ENCODE measurements at places on chromosomes 2 and 18.

DNA sequence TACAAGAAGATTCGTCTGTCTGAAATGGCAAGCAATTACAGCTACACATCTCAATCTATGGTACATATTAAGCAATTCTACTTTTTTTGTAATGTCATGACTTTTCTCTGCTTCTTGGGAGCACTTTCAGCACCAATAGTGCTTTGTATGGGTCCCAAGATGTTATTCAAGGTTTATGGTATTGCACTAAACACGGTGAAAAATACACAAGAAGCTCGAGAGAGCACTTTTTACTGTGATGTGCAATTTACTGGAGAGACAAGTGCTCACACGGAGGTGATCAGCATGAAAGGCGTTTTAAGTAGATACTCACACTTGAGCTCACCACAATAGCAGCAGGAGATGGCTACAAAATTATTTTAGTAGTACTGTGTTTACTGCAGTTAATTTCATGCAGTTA, 783.6 kb downstream of the CBLN2 start:
- DNase-seq, result no peak

DNA sequence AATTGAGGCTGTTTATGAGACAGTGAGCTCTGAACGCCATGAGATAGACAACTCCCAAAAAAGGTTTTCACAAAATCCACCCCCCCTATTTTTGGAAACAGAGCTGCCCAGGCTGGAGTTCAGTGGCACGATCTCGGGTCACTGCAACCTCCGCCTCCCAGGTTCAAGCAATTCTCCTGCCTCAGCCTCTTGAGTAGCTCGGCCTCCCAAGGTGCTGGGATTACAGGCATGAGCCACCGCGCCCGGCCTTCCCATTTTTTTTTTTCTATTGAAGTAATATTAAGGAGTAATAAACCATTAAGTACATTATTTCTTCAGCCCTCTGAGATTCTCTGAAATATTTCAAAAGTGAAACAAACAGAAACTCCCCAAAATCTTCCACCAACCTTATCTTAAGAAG, 252.8 kb upstream of the NETO1 start:
- DNase-seq, result no peak

GRCh38 chr18:39191931-39192330, 1626.3 kb upstream of the CELF4 start:
- DNase-seq, result no peak

- DNase-seq, result no peak
These were observed 2.2 kb downstream of the NT5DC4 start for GRCh38 chr2:112722816-112723546.

DNA sequence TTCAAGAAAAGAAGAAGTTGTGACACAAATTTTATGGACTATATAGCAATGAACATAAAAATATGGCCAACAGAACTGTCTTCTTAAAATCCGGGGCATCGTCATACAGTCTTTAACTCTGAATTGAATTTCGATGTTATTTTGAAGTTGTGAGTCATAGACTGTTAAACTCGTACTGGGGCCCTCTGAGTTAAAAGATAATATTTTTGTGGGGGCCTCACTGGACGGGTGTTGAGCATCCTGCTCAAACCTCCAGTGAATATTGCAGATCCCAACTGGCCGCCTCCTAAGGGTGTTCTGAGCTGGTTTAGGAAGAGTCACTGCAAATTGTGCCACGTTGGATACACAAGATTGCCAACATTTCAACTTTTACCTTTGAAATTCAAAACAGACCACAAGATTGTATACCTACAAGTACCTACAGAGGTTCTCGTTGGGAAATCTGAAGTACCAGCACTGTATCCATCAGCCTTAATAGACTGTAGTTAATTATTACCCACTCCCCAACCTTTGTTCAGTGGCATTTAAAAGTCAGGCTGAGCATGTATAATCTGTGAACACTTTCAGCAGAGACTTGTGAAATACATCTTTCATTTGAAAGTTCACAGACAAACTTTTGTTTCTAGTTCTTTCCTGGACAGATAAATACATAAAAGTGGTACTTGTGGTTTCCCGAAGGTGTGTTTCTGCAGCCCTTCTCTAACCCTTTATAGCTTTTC, 27.8 kb downstream of the KLHL23 start:
- no peak for DNase-seq

DNA sequence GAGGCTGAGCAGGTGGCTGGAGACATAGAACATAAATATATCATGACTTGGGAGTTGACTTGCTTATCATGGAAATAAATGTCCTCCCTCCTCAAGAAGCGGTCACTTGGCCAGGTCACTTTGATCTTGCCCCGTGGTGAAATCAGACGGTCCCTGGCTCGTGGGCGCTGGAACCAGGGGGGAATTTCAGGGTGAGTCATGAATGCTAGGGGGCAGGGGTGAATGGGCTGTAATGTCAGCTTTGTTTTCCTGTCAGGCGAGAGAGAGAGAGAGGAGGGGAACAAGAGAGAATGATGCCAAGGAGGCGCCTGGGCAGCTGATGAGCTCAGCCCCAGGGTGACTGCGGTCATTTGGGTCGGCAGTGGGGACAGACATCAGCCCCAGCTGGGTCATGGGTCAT, 47.7 kb downstream of the RRM2 start:
- no peak for DNase-seq

DNA sequence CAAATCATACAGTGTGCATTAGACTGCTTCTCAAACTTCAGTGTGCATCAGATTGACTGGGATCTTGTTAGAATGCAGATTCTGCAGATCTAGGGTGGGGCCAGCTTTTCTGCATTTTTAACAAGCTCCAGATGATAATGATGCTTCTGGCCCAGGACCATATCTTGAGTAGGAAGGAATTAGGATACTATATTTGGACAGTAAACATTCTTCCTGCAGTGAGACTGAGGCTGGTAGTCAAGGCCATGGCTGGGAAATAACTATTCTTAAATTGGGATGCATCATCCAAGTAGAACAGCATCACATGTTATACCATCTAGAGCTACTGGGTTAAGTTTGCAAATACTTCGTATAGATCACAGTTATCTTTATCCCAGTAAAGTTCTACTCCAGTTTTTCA, 28.4 kb upstream of the ARMC9 start:
- no peak for DNase-seq

DNA sequence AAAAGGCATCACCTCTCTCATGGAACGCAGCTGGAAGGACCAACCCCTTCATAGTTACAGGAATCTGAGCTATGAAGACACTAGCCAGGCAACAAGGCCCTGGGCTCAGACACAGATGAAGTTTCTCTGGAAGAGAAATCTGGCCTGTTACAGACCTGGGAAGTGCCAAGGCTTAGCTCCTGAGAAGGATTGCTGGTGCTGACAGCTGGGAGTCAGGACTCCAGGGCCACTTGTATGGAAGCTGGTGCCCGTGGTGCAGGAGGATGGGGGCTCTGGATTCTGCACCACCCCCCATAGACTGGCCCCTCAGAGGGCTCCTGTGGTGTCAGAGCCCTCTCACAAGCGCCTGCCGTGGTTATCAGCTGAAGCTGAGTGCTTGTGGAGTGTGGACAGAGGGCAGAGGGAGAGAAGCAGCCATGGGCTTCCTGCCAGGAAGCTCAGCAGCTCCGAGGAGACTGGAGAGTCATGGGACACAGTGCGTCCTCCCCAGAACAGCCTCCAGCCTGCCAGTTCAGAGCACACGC, 87.3 kb upstream of the LCLAT1 start:
- no peak for DNase-seq

- DNase-seq, result no peak
These were observed 67.5 kb upstream of the SCG2 start for GRCh38 chr2:223669453-223670225.

- no peak for DNase-seq
These were observed 30.6 kb downstream of the ITGB6 start for GRCh38 chr2:160169471-160169870.

DNA sequence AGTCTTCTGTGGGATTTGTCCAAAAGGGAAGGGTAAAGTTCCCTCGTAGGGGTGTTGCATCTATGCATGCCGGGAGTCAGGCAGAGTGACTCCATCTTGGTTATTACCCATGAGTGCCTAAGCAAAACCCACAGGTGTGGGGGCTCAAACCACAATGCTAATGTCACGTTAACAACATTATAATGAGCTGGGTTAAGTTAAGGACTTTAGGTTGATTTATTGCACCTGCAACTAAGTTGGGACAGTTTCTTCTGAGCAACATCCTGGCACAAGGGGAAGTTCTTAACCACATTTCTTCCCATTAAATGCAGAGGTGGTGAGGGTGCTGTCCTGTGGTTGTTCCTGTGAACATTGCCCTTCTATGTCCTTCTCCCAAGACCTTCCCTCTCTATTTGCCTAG, 1596.8 kb upstream of the SLC39A10 start:
- no peak for DNase-seq

- DNase-seq, result no peak
These were observed 147.2 kb upstream of the HNMT start for GRCh38 chr2:137817058-137817457.

DNA sequence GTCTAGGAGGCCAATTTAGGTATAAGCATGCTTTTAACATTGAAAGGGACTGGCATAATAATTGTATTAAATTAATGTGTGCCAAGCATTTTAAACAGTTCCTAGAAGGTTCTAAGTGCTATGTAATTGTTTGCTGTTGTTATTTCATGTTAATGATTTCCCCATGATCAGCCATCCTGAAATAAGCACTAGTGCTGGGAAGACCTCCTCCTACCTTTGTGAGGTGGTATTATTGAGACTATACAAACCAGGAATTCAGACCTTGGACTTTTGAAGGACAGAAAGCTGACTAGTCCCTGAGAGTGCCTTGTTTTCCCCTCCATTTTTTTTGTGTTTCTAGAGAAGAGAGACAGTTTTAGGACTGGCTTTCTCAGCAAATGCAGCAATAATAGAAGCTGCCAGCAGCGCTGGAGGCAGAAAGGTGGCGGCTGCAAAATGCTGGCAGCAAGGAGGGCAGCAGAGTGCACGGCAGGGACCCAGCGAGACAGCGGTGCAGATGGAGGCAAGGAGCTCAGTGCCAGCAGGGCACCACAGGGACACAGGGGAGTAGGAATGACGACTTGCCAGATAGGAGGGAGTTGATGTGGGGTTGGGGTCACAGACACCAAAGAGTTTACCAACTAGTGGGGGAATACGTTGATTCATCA, 25.3 kb downstream of the NABP1 start:
- no peak for DNase-seq

GRCh38 chr2:9206991-9207640, 504 bp downstream of the ASAP2 start:
- DNase-seq, result no peak

- DNase-seq, result no peak
These were observed 127.2 kb upstream of the THSD7B start for GRCh38 chr2:136638193-136638592.

DNA sequence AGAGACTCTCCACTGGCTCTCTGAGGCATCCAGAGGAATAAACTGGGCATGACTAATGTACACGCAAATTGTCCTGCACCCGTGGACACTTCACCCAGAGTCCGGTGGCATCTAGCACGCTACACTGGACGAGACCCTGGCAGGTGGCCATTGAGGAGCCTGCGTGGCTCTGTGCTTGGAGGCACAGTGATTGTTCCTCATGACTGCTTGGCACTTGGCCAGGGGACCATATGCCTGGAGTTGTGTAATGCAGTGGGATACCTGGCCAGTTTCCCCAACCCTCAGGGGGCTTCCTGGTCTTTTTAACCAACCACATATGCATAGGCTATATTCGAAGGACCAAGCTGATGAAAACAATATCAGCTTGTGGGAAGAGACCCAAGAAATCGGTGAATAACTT, 66.6 kb downstream of the MTCL1 start:
- DNase-seq, result no peak

GRCh38 chr18:49447810-49448745, 12.4 kb downstream of the DYM start:
- DNase-seq, result peak; percentile 72

DNA sequence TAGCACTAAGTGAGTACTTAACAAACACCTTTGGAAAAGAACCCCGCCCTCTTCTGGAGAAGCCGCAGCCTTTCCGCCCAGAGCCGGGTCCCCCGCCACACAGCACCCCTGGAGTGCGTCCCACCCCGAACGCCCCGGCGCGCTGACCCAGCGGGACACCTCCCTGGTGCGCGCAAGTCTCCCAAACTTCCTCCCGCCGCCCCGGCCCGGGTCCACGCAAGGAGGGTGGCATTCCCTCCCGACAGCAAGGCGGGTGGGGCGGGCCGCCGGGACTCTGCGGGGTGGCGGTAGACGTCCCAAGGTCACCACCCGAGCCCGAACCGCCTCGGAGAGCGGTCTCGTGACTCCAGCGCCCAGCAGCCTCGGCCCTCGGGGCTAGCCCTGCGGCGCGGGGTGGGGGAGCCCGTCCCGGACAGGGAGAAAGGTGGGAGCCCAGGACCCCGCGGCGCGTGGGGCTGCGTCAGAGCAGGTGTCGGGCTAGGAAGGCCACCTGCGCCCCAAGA, 598 bp downstream of the CCDC93 start:
- DNase-seq, result no peak

- no peak for DNase-seq
These were observed 97.3 kb downstream of the ICOS start for GRCh38 chr2:204033611-204034495.

DNA sequence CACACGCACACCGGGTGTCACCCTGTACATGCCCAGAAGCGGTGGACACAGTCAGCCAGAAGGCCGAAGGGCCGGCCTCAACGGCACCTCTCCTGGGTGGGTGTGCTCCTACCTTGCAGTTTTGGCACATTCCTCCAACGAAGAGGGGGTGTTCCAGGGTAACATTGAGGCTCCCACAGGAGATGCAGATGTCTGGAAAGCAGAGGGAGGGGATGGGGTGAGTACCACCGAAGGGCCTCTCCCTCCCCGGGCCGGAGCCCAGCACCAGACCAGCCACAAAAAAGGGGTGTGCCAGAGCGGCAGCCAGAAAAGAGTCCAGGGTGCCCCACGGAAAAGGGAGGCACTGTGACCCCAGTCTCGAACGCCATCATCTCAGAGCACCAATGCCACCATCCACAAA, 76.8 kb upstream of the POMC start:
- no peak for DNase-seq

GRCh38 chr2:66897691-66898150, 462.8 kb downstream of the MEIS1 start:
- DNase-seq, result no peak

- peak; percentile 82 for DNase-seq
These were observed at the start of gene CASP10 for GRCh38 chr2:201182650-201183364. Gene CASP10 (plus strand): TSS chr2:201183141. CDS start chr2:201185778, 2,637 bp downstream.

DNA sequence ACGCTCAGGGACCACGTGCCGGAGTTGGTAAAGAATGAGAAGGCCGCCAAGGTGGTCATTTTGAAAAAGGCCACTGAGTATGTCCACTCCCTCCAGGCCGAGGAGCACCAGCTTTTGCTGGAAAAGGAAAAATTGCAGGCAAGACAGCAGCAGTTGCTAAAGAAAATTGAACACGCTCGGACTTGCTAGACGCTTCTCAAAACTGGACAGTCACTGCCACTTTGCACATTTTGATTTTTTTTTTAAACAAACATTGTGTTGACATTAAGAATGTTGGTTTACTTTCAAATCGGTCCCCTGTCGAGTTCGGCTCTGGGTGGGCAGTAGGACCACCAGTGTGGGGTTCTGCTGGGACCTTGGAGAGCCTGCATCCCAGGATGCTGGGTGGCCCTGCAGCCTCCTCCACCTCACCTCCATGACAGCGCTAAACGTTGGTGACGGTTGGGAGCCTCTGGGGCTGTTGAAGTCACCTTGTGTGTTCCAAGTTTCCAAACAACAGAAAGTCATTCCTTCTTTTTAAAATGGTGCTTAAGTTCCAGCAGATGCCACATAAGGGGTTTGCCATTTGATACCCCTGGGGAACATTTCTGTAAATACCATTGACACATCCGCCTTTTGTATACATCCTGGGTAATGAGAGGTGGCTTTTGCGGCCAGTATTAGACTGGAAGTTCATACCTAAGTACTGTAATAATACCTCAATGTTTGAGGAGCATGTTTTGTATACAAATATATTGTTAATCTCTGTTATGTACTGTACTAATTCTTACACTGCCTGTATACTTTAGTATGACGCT, 5.8 kb downstream of the MYCN start:
- DNase-seq, result no peak

All from CD4-positive, alpha-beta T cell treated with Interleukin-21 for 1 hour (primary cell).